ENCODE measurements at places on chromosomes 5 and 9. TPM values are rescaled to one million over a fixed set of nuclear protein-coding genes. Genes with fewer than 3 reads are reported as not detected.

The KIAA1191 gene
- total RNA-seq = 124 TPM

The CCDC171 gene
- total RNA-seq = 2.5 TPM

The RNF224 gene
- not detected for total RNA-seq

The MYOZ3 gene
- total RNA-seq = under 0.01 TPM

The CLIC3 gene
- total RNA-seq = 0.28 TPM

The CNTNAP3 gene
- 1.1 TPM for total RNA-seq

The RAD23B gene
- total RNA-seq = 126 TPM

The DMRT3 gene
- total RNA-seq = not detected

The SLC34A3 gene
- not detected for total RNA-seq

- DNase-seq = no peak
These were observed 8.1 kb downstream of the BARHL1 start for GRCh38 chr9:132590318-132591182.

GRCh38 chr5:56048124-56048523, 53.4 kb upstream of the IL6ST start:
- DNase-seq = no peak

GRCh38 chr5:24643880-24644279, 898 bp downstream of the CDH10 start:
- DNase-seq = no peak

DNA sequence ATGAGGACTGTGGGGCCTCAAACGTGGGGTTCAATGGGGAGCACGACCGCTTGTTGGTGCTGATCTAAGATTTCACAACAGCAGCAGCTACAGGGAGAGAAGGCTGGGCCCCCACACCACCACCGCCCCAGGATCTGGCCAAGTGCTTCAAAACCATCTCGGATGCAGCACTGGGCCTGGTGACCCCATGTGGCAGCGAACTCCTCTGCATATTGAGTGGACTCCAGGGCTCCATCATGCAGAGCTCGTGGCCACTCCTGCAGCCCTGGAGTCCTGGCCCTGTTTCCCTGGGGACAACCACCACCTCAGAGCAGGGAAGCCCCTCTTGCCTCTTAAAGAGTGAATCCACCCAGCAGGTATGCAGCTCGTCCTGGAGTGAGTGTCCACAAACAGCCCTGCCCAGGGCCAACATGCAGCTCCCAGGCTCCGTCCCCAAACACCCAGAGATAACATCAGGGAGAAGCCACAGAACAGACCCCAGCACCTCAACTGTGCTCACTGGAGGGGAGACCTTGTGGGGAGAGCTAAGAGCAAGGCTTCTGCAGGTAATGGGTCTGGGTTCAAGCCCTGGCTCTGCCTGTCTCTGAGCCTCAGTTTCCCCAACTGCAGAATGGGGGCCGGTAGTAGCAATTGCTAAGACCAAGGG, 103.1 kb upstream of the SARDH start:
- no peak for DNase-seq

- no peak for DNase-seq
These were observed 34.7 kb downstream of the FBXW2 start for GRCh38 chr9:120758544-120758943.

- DNase-seq = peak; percentile 100
These were observed 39.4 kb downstream of the LURAP1L start for GRCh38 chr9:12813960-12814876.

- DNase-seq = no peak
These were observed 314.7 kb upstream of the GRAMD2B start for GRCh38 chr5:126108470-126108869.

DNA sequence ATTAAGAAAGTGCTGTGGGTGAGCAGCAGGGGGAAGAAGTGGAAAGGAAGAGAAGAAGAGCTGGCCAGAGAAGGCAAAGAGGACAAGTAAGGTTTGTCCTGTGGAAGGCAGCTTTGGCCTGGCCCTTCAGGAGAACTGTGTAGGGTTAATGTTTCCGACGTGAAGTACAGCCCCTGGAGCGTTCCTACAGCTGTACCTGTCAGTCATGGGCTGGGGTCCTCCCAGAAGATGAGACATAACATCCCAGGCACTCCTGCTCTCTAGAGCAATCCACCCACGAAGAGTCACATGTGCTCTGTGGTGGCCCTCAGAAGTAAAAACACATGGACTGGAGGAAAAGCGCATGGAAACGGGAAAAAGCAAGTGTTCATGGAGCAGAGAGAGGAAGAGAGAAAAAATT, 237.4 kb downstream of the CAAP1 start:
- no peak for DNase-seq

DNA sequence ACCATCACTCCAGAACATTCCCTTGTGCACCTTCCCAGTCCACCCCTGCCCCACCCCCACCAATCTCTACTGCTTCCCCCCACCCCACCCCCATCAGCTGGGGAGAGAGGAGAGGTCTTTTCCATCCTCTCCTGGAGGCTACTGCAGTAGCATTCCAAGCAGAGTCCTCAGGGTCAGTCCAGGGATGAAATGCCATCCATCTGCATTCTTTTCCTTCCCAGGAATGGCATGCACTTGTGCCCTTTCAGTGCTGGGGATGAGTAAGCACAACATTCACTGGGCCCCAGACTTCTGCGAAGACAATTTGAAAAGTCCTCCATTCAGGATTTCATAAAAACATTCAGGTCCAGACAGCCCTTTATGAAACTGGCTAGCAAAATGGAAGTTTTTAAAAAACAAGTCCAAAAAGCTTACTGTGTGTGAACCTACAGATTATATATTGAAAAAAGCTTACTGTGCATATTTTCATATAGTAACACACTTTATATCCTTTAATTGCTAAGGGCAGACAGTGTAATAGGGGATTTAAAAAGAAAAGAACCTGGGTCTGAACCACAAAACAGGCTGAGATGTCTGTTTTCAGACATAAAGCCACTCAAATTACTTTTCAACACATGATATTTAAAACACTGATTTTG, 50.0 kb upstream of the GOLPH3 start:
- DNase-seq = peak; percentile 75

- DNase-seq = peak; percentile 24
These were observed 176.0 kb downstream of the HMHB1 start for GRCh38 chr5:143987751-143988560.

- DNase-seq = no peak
These were observed 275.8 kb upstream of the ADRA1B start for GRCh38 chr5:159640446-159640845.

DNA sequence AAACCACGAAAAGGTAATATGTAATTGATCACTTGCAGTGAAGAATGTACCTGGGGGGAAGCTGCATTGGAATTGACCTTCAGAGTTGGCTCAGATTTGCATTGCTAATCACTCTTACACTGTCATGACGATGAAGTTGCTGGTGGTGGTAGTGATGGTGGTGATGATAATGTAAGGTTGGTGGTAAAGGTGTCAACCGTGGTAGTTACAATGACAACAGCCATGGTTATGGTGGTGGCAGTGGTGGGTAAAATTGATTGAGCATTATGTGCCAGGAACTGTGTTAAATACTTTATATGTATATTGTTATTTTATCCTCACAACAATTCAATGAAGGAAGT, 282.4 kb downstream of the NR3C1 start:
- DNase-seq = no peak

DNA sequence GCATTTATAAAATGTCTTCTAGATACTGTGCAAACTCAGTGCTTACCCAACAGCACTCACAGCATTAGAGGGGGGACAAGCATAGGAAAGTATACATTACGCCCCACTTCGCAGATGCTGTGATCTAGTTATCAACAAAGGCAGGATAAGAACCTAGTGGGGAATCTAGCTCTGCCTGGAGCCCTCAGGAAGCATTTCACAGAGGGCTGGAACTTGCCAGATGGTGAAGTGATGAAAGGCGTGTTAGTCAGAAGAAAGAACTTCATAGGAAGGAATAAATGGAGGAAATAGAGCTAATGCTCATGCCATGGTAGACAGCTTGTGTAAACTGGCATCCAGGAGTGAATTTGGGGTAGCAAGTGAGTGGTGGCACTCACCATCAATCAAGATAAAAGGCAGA, 25.8 kb downstream of the DIRAS2 start:
- DNase-seq = no peak

GRCh38 chr9:81465468-81466011, 223.8 kb downstream of the TLE1 start:
- peak; percentile 25 for DNase-seq

DNA sequence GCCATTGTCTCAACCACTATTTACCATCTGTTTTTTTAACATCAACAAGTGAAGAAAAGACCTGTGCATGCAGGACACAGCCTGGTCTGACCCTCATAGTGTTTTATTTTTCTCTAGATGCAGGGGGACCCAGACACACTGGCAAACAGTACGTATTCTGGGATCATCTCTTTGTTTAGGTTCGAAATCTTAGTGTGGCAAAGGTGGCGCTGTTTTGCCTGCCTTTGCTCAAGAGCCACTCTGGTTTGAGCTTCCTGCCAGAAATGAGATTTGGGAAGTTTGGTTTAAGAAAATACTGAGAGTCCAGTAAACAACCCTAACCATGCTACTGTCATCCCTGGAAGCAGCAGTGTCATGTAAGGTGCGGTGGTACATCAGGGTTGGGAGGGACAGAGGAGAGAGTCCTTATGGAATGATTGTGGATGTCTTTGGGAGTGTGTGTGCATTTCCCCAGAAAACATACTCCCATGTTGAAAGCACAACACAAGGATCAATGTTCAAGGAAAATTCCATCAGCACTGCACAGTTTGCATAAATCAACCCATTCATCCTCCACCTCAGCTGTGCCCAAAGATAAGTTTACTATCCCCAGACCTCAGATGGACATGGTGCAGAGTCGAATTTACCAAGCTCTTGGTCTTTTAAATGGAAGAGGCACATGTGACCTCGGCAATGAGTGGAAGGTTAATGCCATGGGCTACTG, 34.0 kb upstream of the FLT4 start:
- DNase-seq = no peak

GRCh38 chr9:134602547-134603362, 38.8 kb upstream of the COL5A1 start:
- peak; percentile 99 for DNase-seq

DNA sequence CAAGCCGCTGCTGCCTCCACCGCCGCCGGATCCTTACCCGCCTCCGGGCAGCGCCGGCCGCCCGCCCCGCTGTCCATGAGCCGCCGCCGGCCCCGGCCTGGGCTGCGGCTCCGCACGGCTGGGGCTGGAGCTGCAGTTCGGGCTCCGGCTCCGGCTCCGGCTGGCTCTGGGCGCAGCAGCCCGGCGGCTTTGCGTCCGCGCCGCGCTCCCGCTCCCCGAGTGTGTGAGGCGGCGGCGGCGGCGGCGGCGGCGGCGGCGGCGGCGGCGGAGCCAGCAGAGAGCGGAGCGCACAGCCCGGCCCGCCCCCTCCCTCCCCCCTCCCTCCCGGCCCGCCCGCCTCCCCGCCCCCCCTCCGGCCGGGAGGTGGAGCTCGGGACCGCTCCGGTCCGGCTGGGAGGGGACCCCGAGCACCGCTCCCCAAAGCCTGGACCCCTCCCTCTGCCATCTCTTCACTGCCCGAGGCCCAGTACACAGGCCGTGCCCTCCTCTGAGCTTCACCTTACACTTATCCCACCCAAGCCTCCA, at the start of gene PCDH1:
Gene PCDH1, minus strand, starts transcription at position 225 of the 525 bp plus-strand sequence. Its CDS starts 148 bp downstream, at position 77.
- peak; percentile 14 for DNase-seq

DNA sequence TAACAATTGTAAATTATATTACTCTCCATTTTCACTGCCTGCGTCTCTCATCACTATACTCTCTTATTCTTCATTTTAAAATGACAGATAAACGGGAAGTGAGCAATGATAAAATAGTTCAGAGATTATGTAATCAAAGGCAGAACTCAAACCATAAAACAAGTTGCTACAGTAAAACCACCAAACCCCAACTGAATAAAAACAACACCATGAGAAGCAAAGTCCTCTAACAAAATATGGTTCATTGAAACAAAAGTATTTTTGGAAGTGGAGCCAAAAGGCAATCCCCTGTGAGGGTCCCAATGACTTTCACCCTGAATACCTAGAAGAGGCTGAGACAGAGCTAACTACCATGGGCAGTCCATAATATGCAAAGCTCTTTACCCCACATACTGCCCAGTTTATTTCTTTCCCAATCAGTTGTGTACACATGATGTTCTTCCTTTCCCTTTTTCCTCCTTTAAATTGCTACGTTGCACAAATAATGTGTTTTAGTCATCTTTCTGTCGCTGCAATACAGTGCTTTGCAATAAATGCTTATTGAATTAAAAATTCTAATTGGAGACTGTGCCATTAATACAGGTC, 64.0 kb upstream of the PTGER4 start:
- peak; percentile 29 for DNase-seq

DNA sequence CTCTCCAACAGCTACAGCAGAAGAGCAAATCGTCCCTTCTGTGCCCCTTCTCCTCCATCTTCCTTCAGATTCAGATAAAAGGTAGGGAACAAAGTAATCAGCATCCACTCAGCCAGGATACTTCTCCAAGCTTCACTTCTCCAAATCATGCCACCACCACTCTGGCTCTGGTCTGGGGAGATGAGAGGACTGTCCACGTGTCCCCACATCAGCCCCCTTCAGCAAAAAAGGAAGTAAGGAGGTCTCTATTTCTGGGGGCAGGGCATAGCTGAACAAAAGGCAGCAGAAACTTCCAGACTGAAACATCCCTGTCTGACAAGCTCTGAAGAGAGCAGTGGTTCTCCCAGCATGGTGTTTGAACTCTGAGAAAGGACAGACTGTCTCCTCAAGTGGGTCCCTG, 116.9 kb downstream of the C5orf15 start:
- no peak for DNase-seq

GRCh38 chr9:95004411-95005277, 278.1 kb downstream of the AOPEP start:
- no peak for DNase-seq

DNA sequence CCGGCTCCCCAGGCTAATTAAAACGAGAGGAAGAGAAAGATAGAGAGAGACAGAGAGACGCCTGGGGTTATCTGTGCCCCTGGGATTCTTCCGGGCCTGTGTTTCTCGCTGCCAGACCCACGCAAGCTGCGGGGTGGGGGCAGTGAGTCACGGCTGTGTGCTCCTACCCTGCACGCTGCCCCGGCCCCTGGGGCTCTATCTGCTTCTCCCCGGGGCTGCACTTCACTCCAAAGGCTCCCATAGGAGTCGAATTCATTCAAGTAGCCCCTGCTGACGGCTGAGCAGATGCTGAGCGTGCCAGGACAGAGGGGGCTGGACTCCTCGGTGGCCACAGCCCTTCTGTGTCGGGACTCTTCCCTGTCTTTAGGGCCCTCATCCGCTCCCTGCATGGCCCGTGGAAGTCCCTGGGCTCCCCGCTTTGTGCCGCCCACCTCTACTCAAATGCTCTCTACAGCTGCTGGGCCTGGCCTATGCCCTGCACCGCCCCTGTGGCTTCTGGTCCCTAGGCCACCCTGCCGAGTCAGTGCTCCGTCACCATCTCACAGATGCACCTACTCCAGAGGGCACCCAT, 22.8 kb downstream of the SARDH start:
- peak; percentile 58 for DNase-seq

DNA sequence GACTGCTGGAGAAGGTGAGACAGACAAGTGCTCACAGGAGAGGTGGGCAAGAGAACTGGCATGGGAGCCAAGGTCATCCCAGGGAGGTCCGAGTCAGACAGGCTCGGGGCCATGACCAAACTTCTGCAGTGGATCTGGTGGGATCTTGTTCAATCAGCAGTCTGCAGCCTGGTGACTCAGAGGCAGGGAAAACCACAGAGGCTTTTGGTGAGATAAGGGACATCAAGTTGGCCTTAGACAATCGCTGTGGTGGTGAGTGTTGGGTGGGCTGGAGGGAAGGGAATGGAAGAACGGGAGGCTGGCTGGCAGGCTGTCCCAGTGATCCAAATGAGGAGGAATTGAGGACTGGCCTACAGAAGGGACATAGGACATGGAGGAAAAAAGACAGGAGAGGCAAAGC, 123.8 kb downstream of the TMEM174 start:
- peak; percentile 89 for DNase-seq
